ENCODE measurements at places on chromosomes 12 and 14.
A peak's percentile ranks its signal among the peaks of the same experiment; 100 is the strongest.

GRCh38 chr12:3631759-3632158 lies 121.2 kb downstream of the CRACR2A start:
- no peak for DNase-seq

GRCh38 chr12:132523576-132524331 lies 33.8 kb downstream of the FBRSL1 start:
- peak; percentile 77 for DNase-seq

GRCh38 chr12:124185971-124186686 lies 108.8 kb upstream of the RFLNA start:
- no peak for DNase-seq

GRCh38 chr14:77325746-77326094 lies 4.9 kb downstream of the GSTZ1 start:
- DNase-seq, result no peak

- DNase-seq, result peak; percentile 1
These were observed 44.4 kb upstream of the PRIMA1 start for GRCh38 chr14:93832665-93833064.

DNA sequence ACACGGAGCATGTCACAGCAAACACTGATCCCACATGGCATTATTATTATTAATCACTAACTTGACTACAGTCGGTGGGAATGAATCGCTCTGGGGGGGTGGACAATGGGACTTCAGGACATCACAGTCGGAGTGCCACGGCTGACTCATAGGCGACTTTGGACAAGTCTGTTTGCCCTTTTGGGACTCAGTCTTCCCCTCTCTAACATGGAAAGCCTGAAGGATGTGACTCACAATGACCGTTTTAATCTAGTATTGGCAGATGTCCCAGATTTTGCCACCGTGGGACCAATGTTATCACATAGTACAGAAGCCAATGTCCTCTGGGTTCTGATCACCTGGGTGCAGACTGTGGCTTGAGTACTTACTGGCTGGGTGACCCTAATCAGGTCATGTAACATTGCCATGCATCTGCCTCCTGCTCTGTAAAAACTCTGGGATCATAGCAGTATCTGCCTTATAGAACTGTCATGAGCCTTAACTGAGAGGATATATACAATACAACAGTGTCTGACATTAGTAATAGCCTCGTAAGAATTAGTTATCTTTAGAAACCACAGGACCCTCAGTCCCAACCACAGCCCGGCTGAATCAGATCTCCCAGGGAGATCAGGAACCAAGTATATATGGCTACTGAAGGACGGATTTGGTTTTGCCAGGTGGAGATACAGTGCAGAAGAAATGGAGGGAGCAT lies 362.6 kb downstream of the BCL11B start:
- DNase-seq, result no peak

DNA sequence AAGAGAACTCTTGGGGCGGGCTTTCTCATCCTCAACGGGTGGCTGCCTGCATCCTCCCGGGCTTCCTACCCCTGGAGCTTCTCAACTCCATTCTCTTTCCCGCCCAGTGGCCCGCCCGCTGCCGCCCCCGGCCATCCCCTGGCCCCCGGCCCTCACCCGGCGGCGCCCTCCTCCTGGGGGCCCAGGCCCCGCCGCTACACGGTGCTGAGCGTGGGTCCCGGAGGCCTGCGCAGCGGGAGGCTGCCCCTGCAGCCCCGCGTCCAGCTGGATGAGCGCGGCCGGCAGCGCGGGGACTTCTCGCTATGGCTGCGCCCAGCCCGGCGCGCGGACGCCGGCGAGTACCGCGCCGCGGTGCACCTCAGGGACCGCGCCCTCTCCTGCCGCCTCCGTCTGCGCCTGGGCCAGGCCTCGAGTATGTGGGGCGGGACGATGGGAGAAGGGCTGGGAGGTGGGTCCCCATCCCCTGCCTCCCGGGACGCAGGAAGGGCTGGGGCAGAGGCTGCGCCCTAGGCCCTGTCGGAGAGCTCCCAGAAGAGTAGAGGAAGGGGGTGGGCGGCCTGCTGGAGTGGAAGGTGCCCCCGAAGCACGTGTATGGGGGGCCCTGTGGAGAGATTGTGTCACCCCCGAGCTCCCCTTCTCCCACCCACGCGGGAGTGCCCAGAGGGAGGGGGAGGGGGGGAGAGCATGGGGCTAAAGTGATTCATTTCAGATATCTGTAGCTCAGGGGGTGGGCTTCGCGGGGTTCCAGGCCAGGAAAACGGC lies 1.5 kb downstream of the LAG3 start:
- DNase-seq, result no peak

- no peak for DNase-seq
These were observed 638.5 kb upstream of the FLRT2 start for GRCh38 chr14:84891404-84891803.

- DNase-seq, result no peak
These were observed 16.6 kb downstream of the HIP1R start for GRCh38 chr12:122851820-122852219.
